ENCODE measurements at places on chromosomes 2 and 18. TPM values are rescaled to one million over a fixed set of nuclear protein-coding genes. Genes with fewer than 3 reads are reported as not detected.

SLC4A3 gene
- total RNA-seq, result 3.0 TPM

FAHD2B gene
- 6.8 TPM for total RNA-seq

SLC23A3 gene
- total RNA-seq, result not detected

DNA sequence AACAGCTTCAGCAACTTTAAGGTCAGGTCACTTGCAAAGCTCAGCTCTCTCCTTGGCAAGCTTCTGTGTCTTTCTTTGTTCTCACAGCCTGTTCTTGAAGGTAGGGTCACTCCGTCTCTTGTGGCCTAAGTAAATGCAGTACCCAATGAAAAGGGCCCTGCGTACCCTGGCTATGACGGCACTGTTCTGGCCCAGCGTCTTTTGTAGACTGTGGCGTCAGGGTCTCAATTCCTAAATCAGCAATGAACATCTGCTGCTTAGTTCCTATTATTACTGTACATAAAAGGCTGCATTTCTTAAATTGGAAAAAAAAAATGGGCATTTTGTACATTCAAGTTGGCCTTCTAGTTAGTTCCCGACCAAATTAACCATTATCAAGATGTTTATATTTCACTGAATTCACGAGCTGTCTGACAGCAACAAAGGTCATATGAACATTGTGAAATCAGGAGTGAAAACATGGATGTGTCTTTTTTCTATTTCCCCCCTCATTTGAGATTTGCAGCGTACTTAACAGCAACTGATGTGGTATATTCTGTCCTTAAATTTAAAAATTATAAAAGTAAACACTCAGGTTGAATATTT is 17.0 kb upstream of the MTCL1 start:
- no peak for DNase-seq

DNA sequence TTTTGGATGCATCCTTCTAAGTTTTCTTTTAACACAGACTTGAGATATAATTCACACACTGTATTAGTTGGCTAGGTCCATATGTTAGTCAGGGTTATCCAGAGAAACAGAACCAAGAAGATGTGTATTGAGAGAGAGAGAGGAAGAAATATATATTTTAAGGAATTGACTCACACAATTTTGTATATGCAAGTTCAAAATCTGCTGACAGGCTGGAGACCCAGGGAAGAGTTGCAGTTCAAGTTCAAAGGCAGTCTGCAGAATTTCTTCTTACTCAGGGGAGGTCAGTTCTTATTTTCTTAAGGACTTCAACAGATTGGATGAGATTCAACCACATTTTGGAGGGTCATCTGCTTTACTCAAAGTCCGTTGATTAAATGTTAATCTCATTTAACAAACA is 23.0 kb upstream of the MRO start:
- DNase-seq, result no peak

- DNase-seq, result peak; percentile 99
Observed at GRCh38 chr2:237128026-237128703, 42.5 kb downstream of the COPS8 start.

GRCh38 chr18:13313006-13313686 is 94.6 kb downstream of the LDLRAD4 start:
- DNase-seq, result no peak

DNA sequence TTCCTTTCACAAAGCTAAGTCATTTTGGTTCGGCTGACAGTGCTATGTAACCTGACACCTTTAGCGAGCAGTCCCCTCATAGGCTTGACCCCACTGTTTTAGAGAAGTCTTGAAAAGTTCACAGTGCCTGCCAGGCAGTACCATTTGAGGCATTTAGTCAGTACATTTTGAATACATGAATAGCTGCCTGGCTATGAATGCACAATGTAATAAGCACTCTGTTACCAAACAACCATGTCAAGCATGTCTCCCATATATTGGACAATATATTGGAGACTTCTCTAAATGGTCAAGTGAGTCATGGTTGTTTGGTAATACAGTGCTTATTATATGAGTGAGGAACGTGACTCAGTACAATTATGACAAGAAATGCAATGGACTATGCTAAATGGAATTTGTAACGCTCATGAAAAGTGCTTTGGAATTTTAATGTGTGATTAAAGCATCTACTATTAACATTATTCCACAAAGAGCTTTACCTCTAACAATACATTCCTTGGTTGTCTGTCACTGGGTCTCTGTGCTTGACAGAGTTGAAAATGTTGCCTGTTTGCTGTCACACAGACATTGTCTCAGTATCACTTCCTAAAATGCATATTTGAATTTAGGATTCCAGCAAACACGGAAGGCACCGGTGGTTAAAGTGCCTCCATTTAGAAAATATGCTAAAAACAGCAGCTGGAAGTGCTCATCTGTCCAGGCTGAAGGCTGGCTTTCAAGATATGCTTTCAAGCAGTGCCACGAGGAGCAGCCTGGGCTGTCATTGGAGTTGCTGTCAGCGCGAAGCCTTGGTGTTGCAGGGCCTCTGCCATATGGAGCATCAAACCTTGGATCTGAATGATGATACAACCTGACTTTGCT is 458.6 kb downstream of the FBXO15 start:
- DNase-seq, result peak; percentile 77

DNA sequence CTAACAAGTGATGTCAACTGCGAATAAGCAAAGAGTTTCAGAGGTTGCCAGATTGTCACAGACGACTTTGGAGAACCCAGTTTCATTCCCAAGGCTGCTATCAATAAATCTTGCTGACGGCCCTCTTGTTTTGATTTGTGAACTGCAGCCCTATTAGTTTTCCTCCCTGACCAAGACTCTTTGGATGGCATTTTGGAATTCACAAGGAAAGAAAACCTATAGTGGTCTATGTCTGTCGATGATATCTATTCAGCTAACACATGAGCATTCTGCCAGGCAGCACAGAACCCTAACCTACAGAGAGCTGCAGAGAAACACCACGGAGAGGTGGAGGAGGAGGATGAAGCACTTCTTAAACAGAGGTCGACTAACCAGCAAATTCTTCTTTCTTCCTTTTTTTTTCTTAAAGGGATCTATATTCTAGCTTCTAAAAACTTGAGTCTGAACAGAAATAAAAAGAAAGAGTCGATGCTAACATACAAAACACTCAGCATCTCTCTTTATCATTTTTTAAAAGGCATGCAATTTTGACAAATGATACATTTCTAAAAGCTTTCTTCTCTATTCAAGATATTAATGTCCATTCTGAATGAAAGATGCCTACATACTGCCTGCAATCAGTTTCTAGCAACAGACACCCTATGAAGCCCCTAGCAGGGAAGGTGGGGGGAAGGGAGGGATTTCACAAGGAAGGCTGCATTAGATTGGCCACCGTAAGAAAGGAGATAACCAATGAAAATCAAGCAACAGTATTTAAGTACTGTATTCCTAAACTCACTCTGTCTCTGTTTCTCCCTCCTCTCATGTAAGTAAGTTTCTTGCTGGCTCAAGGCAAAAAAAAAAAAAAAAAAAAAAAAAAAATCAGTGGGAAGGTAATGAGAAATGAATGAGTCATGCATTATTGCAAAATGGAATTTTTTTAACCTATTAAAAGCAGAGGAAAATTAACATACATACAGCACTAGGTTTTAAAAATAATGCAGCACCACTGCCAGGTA is 83.0 kb upstream of the CHRNA1 start:
- DNase-seq, result peak; percentile 93

- no peak for DNase-seq
Observed at GRCh38 chr2:173982918-173983317, 17.7 kb upstream of the SP3 start.

- no peak for DNase-seq
Observed at GRCh38 chr2:230864122-230864604, 579 bp upstream of the ITM2C start.

GRCh38 chr18:32714571-32715148 is 58.2 kb downstream of the KLHL14 start:
- DNase-seq, result peak; percentile 52

DNA sequence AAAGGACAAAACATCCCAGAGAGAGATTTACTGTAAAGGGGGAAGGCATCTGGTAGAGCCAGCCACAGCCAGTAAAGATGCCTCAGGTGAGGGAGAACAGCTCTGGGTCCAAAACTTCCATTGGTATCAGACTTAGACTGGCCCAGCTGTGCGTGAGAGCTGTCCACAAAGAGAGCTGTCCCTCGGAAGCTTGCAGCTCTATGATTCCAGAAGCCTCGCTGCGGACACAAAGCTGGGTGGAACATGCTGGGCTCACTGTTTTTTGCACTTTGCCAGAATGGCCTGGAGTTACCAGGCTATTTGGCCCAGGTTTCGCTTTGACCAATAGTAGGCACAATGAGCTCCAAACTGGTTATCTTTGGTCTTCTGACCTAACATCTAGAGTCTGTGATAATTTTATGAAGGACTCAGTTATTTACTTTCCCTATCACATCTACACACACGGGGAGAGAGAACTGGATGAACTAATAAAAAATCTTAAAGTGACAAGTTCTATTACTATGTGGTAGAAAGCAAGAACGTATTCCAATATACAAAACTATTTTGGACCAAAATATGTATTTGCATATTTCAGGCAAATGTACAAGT is 101.9 kb downstream of the DNER start:
- DNase-seq, result peak; percentile 83

GRCh38 chr2:233816771-233817170 is 37.6 kb downstream of the HJURP start:
- DNase-seq, result no peak

Measured in RPMI7951 (cell line).